Hippocampal formation (tissue), 2 donors: ENCODE measurements at places on chromosomes 7 and 10.

DNA sequence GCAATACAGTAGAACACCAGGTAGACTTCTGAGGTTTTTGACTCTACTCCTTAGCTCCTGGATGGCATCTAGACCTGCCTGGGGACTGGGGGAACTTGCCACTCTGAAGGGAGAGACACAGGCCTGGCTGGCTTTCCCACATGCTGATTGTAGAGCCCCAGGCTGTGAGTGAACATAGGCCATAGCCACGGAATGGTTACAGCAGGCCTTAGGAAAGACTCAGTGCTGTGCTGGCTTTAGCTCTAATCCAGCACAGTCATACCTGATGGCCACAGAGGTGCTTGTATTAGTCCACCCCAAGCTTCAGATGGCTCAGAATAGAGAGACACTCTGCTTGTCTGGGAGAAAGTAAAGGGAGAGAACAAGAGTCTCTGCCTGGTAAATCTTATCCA lies 35.0 kb upstream of the ARHGAP12 start:
- DNase-seq: no peak

DNA sequence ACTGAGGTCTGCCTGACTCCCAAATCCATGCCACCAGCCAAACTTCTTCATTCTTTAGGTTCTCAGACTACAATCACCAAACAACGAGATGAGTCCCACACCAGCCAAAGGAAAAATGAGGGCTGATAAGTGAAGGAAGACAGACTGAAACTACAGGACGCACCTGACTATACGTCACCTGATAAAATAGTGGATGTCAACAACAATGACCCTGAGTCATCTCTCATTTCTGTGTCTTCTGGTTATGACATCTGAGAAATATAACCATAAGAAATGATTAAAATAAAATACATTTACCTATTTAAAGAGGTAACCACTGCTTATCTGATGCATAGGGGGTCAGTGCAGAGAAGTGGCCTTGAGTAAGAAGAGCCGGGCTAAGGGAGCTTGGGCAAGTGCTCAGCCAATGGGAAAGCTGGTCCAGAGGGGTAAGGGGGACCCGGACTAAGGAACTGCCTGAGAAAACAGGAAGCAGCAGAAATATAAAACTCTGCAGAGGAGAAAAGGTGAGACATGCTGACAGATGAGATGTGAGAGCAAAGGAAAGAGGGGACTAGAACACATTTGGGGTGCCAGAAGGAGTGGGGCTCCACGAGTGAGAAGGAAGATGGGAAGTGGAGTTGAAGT lies 51.8 kb downstream of the HIPK2 start:
- DNase-seq: no peak

GRCh38 chr10:3757638-3758490 lies 27.1 kb downstream of the KLF6 start:
- no peak for DNase-seq

GRCh38 chr10:33067917-33068316 lies 109.9 kb upstream of the ITGB1 start:
- no peak for DNase-seq

- DNase-seq: no peak
Measured at GRCh38 chr7:140593672-140593982, 47.0 kb downstream of the DENND2A start.

DNA sequence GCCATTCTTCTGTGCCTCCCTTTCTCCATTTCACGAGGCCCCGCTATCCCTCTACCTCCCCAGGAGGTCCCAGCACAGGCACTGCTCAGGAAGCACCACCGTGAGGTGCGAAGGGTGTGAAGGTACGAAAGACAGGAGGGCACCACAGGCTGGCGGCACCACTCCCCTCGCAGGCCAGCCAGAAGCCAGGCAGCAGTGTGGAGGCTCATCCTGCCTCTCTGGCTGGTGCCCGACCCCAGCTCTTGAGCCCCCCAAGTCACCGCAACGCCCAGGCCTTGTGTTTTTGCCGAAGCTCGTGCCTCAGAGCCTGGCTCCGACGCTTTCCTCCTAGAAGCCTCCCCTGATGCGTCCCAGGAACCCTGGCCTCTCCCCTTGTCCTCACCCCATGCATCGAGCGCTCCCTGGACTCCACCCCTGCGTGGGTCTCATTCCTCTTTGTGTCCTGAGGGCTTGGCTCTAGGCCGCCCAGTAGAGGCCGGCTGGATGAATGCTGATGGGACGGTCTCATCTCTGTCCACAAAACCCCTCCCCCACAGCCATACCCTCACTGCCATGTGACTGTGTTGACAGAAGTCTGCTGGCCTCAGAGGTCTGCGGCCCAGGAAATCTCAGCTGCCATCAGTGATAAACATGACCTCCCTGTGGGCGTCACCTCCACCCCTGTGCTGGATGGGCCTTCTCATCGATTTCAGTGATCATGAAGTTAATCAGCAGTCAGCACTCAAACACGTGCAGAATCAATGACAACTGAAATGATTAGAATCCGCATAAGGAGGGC lies 19.3 kb downstream of the BRI3 start:
- no peak for DNase-seq

DNA sequence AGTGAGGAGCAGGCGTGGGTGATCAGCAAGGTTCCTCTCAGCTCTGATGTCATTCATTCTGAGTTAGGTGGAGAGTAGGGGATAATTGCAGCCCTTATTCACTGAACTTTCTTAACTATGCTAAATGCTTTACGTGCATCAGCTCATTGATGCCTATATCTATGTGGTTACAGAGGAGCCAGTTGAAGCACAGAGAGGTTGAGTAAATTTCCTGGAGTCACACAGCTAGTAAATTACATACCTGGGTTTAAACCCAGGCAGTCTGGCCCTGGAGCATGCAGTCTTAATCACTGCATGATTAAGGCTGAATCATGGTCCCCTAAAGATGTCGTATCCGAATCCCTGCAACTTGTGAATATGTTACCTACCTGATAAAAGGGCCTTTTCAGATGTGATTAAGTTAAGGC lies 99.6 kb downstream of the GRK5 start:
- no peak for DNase-seq

- no peak for DNase-seq
Measured at GRCh38 chr10:6951732-6952131, 371.7 kb upstream of the PRKCQ start.

DNA sequence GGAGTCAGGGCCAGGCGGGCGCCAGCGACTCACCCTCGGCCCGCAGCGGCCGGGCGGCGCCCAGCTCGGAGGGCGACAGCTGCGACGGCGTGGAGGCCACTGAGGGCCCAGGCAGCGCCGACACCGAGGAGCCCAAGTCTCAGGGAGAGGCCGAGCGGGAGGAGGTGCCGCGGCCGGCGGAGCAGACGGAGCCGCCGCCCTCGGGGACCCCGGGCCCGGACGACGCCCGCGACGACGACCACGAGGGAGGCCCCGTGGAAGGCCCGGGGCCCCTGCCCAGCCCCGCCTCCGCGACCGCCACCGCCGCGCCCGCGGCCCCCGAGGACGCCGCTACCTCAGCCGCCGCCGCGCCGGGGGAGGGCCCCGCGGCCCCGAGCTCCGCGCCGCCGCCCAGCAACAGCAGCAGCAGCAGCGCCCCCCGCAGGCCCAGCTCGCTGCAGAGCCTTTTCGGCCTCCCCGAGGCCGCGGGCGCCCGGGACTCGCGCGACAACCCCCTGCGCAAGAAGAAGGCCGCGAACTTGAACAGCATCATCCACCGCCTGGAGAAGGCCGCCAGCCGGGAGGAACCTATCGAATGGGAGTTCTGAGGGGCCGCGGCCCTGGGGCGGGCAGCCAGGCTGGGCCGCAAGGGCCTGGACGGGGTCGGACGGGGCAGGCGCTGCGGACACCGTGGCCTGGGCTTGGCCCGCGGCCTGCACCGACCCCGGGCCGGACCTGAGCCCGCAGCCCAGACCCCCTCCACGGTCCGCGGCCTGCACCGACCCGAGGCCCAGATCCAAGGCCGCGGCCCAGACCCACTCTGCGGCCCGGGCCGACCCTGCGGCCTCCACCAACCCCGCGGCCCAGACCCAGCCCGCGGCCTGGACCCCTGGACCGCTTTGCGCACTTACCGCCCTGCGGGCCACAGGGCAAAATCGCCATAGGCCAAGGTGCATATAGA lies 37.9 kb upstream of the SH2B2 start:
- no peak for DNase-seq

- no peak for DNase-seq
Measured at GRCh38 chr10:49024484-49024883, 84.8 kb upstream of the LRRC18 start.

DNA sequence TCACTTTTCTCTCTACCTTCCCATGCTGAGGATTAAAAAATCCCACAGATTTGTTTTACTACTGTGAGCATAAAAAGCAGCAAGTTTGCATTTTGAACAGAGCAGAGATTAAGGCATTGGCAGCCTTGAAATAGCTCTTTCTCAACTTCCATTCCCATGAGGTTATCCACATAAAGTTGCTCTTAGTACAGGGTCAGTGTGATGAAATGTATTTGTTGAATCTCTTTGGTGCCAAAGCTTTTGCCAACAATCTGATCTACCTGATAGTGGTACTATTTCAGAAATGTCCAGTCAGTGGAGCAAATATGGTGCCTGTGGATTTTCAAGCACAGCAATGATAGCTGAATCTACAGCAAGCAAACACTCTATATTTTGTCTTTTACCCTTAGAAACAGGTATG lies 254.8 kb downstream of the INHBA start:
- no peak for DNase-seq

- DNase-seq: no peak
Measured at GRCh38 chr10:90745565-90745964, 112.3 kb downstream of the HTR7 start.

GRCh38 chr10:71087622-71088021 lies 124.7 kb upstream of the UNC5B start:
- no peak for DNase-seq

DNA sequence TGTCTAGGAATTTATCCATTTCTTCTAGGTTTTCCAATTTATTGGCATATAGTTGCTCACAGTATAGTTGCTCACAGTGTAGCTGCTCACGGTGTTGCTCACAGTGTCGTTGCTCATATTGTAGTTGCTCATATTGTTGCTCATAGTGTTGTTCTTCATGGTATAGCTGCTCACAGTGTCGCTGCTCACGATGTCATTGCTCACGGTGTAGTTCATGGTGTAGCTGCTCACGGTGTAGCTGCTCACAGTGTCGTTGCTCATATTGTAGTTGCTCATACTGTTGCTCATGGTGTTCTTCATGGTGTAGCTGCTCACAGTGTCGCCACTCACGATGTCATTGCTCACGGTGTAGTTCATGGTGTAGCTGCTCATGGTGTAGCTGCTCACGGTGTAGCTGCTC lies 7.7 kb upstream of the PRKAR1B start:
- DNase-seq: no peak

- DNase-seq: no peak
Measured at GRCh38 chr7:70069977-70070376, 471.7 kb downstream of the AUTS2 start.

GRCh38 chr10:126214679-126215078 lies 173.6 kb downstream of the ADAM12 start:
- no peak for DNase-seq

GRCh38 chr10:49269523-49269922 lies 29.4 kb upstream of the C10orf71 start:
- DNase-seq: no peak

DNA sequence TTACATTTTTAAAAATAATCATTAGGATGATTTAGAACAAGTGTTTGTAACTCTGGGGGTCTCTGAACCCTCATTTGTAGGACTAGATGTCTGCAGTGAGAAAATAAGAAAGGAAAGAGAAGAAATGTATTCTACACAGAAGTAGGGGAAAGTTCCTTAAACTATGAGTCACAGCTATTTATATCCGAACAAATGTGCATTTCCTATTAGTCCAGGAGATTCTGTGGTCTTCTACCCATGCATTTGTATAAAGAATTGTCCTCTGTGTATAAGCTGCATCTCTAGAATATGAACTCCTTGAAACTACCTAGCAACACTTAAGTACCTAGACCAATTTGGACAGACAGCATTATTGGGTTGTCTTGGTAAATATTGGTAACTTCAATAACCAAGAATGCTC lies 15.9 kb upstream of the CD36 start:
- no peak for DNase-seq

DNA sequence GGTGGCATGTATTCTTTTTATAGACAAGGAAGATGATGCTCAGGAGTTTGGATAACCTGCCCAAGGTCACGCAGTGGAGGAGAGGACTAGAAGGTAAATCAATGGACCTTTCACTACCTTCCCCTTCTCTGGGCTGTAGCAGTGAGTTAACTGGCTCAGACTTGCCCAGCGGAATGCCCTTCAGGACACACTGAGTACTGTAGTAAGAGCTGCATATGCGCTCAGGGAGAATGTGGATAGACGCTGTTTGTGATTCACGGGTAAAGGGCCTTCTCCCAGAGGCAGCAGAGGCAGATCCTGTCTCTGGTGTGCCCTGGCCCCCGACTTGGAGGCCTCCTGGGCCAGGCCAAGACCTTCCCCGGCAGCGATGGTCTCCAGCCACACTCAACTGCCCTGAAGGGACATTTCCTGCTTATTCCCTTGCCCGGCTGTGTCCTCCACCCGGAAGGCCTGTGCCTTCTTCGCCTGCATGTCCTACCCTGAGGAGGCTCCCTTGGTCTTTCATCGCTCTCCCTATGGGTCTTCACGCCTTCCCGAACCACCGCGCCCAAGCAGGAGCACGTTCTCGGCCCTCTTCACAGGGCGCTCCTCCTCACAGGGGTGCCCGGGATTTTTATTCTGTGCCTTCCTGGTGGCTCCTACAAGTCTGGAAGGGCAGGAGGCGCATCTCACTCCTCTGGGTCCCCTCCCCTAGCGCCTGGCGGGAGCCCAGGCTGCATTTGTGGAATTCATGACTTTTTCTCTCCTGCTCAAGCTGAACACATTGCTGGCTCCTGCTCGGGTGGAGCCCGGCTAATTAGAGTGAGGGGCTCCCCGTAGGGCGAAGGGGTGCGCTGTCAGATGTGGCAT lies 1.8 kb upstream of the IKZF1 start:
- no peak for DNase-seq

DNA sequence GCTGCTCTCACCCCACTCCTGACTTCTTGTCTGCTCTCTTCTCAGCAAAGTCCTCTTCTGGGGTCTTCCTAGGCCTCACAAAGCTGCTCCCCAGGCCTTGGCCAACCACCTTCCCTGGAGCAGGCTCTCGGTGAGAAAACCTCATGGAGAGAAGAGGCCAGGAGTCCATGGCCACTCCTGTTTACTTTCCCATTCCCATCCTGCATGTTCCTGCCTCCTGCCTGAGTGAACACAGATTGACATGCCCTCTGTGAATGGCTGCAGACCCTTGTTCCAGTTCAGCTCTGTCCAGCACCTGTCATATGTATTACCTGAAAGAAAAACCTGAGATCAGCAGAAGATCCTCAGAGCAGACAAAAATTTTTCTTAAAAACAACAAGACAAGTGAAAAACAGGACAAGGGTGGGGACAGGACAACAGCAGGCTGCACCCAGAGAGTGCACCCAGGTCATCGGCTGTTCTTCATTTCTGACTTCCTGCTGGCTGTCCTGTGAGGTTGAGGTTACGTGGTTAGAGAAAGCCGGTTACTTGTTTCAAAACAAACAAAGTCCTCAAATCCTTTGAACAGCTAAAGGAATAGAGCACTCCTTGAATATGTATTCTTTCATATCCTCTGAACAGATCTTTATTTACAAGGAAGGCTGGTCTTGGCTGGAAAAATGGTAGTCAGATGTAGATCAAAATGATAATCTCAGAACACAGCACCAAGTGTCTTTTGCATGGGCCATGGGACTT lies 34.0 kb upstream of the DLD start:
- DNase-seq: no peak

- no peak for DNase-seq
Measured at GRCh38 chr7:76139670-76140069, 62.0 kb upstream of the SRRM3 start.
